ENCODE measurements at places on chromosomes 16 and 17.

DNA sequence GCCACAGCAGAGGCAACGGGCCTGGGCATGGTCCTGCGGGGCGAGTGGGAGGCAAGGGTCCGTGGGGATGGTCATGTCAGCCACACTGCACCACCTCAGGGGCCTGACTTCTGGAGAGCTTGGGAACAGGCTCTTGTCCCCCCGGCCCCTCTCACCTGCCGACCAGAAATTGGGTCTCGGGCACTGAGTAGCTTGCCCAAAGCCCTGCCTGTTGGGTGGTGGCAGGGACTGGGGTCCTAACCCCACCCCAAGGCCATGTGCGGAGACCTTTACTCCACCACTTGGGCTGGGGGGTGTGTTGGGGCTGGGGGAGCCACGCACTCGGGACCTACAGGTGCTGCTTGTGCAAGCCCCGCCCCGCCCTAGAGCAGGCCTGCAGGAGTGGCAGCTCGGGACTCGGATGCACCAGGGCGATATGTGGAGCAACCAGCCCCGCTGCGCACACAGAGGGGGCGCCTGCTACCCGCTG, 24.2 kb upstream of the CHMP6 start:
- no peak for DNase-seq

GRCh38 chr16:14056970-14057369, 14.1 kb upstream of the MRTFB start:
- DNase-seq = no peak

GRCh38 chr17:49110509-49110908, 22.1 kb upstream of the B4GALNT2 start:
- no peak for DNase-seq

- DNase-seq = no peak
Observed at GRCh38 chr16:67034487-67034886, 5.5 kb downstream of the CBFB start.

DNA sequence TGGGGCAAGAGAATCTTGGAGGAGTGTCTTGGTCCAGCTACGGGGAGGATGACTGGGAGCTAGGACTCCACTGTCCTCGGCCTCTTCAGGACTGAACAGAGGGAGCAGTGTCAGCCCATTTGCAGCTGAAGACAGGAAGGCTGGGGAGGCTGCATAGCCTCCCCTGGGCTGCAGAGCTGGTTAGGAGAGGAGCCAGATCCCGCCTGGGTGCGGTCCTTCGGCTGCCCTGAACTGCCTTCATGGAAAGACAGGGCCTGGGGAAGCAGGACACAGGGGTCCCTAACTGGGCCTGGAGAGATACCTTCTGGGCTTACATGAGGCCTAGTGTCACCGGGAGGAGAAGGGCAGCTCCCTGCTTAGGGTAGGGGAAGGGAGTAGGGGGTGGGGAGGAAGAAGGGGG, 26.6 kb downstream of the UNC13D start:
- no peak for DNase-seq

DNA sequence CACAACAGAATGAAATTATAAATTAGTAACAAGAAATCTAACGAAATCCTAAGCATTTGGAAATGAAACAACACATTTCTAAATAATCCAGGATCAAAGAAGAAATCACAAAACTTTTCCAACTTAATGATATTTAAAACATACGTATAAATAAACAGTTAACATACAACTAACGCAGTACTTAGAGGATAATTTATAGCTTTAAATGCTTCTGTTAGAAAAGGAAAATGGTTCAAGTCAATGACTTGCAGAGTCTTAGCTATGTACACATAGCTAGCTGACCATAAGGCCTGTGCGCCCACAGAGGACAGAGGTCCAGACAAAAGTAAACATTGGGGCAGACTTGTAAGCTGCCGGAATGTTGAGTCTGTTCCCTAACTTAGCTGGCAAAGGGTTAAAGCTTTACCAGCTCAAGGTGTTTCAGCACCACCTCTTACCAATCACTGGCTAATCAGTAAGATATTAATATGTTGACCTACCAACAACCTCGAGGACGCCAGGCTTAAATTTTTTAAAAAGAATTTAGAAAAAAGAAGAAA, 84.6 kb downstream of the PARN start:
- DNase-seq = no peak

GRCh38 chr17:82812058-82812457, 27.8 kb downstream of the ZNF750 start:
- DNase-seq = no peak

- DNase-seq = peak; percentile 95
Observed at GRCh38 chr17:49997773-49998703, 3.0 kb upstream of the DLX3 start.

DNA sequence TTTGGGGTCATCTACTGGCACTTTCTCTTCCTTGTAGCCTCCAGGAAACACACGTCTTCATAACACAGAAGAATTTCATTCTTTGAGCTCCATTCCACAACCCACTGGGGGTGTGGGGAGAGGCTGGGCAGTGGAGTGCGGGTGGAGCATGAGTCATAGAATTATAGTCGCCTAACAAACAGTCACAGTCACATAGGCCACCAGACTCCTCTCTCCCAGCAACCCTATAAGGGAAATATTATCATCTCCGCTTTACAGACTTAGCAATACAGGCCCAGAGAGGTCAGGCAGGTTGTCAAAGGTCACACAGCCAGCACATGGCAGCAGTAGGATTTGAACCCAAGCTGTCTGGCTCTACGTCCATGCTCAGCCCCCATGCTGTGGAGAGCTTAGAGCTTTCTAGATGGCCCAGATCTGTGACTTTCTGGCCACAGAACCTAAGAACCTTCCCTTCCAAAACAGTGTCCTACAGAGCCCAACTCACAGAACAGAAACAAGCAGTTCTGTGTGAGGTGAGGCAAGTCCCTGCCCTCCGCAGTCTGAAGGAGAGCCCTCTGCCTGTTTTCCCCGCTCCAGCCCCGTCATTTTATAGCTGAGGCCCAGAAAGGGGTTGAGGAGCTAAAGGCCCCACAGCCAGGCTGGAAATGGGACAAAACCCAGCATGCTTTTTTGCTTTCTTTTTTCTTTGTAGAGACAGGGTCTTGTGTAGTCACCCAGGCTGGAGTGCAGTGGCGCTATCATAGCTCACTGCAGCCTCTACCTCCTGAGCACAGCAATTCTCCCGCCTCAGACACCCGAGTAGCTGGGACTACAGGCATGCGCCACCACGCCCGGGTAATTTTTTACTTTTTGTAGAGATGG, 10.7 kb upstream of the LITAF start:
- DNase-seq = peak; percentile 65

DNA sequence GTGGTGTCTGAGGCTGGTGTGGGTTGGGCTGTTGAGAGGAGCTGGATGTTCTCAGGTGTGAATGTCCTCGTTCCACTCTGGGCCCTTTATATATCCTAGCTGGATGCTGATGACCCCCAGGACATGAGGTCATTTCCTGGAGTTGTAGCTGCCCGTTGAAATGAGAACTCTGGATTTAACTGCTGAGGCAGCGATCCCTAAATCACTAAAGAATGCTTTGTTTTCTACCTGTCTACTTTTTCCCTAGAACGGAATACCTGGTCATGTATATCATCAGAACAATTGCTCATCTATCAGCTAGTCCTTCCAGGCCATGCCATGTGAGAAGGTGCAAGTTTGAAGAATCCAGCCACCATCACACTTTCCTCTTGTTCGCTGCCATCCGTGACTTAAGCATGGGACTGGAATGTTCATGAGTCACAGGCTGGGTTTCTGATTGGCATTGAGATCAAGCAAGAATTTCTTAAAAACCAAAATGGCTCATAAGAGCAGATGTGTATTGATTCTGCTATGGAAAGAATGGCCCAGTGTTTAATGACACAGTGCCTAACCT, at the start of gene KRTAP2-3:
Gene KRTAP2-3 (minus strand): TSS at position 63 of the 553 bp plus-strand sequence. CDS start 64 bp downstream, outside the sequence.
- DNase-seq = peak; percentile 91

DNA sequence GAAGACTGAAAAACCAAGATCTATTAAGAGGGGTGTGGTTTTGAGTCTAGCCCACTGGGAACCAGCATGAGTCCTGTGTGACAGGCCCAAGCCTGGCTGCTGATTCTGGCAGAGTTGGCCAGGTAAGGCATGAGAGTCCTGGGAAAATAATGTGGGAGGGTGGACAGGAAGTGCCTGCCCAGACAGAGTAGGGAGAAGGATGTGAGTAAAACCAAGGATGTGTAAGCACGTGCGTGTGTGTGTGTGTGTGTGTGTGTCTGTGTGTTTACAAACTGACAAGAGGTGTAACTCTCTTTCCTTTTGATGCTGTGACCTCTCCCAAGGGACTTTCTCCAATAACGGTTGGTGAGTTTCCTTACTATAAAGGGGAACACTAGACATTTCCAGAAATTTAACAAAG, 15.6 kb upstream of the TEX2 start:
- no peak for DNase-seq

- no peak for DNase-seq
Observed at GRCh38 chr17:44751806-44752205, 7.0 kb upstream of the ADAM11 start.

DNA sequence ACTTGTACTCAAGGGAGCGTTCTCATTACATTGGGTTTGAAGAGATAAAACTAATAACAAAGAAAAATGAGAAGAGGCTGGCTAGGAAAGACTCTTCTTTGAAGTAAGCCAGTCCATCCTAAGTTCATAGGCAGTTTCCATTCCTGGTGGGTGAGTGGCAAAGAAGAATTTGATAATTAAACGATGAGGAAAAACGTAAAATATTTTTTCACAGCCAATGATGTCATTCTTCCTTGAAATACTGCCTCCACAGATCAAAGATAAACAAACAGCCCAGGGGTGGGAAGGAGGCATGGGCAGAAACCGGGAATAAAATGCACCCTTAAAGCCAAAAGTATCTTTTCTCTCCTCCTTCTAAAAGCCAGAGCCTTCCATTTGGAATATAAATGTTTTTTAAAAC, 346.6 kb downstream of the PMP22 start:
- peak; percentile 57 for DNase-seq

- no peak for DNase-seq
Observed at GRCh38 chr16:52932321-52932720, 120.4 kb downstream of the CHD9NB start.

Measured in adipocyte (in vitro differentiated cells).